CD4-positive, alpha-beta T cell treated with Interleukin-1 beta for 1 hour (primary cell): ENCODE measurements at places on chromosomes 12 and 14.

DNA sequence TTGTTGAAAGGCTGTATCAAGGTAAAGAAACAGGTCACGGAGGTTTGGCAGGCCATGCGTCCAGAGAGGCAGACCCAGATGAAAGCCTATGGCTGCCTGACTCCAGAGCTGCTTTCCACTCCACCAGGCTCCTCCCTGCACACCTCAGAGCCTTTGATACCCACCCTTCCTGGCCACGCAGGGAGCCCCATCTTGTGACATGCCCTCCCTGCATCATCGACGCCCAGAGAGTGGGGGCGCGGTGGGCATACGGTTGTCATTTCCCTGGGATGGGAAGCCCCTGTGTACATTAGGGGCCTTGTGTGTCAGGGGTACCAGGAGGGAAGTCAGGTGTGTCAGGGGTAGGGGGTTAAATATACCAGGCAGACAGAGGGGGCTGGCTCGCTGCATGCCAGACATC is 30.3 kb upstream of the GPR68 start:
- no peak for DNase-seq

GRCh38 chr14:45095143-45095542 is 11.2 kb downstream of the PRPF39 start:
- DNase-seq: no peak

DNA sequence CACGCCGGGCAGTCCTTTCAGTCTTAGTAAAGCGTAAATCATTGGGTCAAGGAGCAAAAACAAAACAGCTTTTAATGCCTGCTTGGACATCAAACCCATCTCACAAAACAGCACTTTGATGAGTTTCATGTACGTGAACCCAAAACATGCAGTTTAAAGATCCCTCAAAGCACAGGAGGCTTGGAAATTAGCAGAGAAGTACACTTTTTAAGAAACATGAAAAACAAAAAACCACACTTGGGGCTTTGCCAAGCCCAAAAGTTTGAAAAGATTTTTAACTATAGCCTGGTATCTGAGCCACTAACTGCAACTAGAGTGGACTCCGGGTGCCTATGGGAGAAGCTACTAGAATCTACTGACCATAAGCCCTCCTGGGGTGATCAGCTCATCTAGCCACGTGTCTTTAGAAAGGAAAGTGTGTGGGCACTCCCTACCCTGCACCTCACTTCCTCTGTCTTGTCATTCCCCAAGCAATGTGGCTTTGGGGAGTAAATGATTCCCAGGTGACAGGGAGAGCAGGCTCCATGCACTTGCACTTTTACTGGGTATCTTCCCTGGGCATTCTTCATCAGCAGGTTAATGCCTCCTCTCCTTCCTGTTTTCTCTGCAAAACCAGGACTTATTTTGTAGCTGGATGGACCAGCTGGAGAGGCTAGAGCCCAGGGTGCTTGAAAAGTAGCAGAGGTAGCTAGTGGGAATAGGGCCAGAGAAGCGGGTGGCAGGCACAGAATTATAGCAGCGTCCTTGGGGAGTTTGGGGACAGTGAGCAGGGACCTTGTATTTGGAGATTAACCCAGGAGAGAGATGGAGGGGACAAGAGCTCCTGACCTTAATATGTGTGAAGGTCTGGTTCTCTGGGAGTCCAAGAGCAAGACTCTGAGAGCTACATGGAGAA is 339.3 kb downstream of the BCL11B start:
- DNase-seq: no peak

DNA sequence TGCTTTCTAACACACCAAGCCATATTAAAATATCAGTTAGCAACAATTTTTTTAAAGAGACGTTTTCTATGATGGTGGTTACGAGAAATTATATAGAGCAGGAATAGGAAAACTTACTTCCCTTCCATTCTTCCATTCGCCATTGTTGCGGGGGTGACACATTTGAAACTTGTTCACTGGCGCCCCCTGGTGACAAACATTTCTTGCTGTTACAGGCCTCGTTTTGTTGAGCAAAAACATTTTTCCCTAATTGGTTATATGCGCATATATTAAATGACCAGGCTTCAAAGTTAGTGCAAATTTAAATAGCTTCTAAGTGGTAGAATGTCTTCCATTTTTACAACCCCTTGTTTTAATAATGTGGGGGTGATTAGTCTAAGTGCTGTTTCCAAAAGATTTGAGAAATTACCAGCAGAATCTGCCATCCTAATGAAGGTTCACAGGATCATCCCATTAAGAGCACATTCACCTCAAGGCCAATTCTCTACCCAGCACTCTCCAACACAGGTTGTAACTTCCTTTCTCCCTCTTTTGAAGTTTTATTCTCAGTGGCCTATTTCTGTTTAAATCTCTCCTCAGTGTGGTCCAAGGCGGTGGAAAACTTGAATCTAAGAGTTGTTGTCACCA is 1124.7 kb downstream of the FLRT2 start:
- DNase-seq: no peak

DNA sequence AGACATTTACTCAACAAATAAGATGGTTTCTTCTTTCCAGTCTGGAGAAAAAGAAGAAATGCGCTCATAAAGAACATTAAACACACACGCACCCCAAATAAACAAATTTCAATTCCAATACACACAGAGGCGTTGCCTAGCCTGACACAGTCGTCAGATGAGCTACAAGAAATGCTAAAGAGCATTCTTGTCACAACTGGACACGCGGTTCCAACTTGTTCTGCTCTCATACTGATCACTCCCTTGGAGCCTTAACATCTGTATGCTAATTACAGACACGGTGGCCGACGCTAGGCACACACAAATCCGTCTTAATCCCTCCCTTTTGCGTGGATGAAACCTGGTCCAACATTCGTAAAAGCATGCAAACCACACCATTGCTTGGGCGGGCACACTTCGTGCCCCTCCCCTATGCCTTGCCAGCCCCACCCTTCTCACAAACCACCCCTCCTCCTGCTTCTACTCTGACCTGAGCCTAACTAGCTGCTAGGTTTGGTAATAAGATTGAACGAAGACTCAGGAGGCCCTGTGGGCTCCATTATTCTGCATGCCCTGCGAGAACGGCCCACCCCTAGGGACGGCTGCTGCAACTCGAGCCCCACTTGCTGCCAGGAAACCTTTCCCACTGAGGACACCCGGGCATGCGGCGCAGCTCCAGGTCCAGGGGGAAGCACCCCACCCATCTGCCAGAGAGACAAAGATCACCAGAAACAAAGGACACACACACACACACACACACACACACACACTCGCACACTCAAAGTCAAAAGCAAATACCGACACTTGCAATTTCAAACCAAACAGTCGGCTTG is 1.2 kb downstream of the KCNK10 start:
- DNase-seq: no peak

- DNase-seq: peak; percentile 17
These were observed 50.8 kb downstream of the RPS6KA5 start for GRCh38 chr14:91009501-91010152.

- DNase-seq: no peak
These were observed 37.9 kb upstream of the BTG1 start for GRCh38 chr12:92183575-92183974.

DNA sequence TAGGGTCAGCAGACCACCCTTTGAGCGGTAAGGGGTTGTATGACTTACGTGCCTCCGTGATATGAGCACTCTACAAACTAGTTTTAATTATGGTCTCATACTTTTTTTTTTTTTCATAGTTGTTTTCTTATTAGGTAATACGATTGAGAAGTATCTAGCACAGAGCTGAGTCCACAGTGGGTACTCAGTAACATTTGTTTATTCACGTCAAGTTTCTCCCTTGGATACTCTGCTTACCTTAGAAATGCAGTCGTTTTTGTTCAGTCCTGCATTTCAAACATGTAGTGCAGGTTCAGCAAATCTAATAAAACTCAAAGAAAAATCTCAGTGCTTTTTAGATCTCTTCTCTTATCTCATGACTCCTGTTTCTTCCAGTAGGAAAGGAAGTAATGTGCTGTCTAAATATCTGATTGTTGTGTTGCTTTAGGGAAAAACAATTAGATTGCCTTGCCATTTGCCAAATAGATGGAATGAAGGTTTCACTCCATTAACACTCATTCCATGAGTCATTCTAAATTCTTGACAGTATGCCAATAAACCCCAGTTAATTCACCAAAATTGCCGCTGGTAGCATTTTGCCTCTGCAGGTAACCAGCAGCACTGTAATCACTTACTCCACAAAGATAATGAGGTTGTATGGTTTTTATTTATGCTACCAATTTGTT is 118.9 kb downstream of the PTCSC3 start:
- DNase-seq: no peak

DNA sequence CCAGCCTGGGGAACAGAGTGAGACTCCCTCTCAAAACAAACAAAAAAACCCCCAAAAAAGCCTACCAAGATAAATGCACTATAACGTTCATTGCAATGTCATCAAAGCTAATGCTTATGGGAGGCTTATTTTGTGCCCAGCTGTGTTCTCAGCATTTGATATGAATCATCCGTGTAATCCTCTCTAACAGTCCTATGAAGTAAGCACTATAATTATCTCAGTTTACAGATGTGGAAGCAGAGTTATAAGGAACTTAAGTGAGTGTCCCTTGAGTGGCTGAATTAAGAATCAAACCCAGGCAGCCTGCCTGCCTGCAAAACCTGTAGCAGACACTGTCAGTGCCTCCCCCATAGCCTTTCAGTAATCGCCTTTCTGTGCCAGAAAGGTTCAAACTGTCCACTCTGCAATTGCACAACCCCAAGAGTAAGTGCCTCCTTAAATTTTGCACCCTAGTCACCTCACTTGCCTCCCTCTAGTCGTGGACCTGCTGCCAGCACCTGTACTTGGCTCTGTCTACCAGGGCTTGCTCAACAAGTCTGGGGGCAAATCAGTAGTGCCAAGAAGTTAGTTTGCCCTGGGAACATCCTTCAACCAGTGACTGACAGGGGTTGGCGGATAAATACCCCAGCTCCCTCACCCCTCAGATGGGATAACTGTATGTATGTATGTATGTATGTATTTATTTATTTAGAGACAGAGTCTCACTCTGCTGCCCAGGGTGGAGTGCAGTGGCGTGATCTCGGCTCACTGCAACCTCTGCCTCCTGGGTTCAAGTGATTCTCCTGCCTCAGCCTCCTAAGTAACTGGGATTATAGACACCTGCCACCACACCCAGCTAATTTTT is 23.8 kb upstream of the PPP1CC start:
- no peak for DNase-seq

GRCh38 chr12:66633676-66634075 is 45.2 kb downstream of the GRIP1 start:
- no peak for DNase-seq

DNA sequence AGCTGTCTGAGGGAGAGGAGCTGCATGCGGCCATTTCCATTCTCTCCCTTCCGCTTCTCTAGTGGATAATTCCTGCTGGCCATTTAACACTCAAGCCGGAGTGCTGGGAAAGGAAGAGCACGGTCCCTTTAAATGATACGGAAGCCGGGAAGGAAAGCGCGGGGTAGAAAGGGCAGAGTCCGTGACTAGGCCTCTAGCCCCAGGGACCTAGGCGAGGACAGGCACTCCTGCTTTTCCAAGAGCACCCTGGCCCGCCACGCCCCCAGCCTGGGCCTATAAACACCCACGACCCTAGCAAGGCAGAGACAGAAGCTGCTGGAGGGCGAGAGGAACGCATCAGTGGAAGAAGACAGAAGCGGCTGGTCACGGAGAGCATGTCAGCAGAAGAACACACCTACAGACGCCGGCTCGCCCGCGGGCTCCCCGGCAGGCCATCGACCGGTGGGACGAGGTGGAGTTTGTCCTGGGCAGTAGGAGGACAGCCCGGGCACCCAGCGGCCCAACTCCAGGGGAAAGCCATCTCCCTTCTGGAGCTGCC is 1206.6 kb upstream of the TMEM132C start:
- DNase-seq: no peak

DNA sequence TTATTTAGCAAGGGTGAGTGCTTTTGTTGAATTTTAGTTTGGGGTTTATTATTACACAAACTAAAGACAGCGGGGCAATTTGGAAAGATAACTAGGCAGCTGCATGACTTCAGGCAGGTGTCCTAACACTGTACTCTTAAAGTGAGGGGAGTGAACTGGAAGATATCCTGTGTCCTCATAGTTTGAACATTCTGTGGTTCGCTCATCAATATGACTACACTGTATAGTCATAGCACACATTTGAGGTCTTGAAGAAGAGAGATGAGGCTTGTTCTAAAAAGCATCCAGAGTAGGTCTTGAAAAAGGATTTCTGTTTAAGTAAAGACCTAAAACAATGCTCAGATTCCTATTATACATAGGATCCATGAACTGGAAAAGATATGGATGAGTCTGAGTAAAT is 1.7 kb upstream of the MAP3K9 start:
- no peak for DNase-seq

- no peak for DNase-seq
These were observed 68.0 kb downstream of the RASSF3 start for GRCh38 chr12:64678248-64678647.

- DNase-seq: no peak
These were observed 14.8 kb downstream of the DDX24 start for GRCh38 chr14:94066089-94066676.

DNA sequence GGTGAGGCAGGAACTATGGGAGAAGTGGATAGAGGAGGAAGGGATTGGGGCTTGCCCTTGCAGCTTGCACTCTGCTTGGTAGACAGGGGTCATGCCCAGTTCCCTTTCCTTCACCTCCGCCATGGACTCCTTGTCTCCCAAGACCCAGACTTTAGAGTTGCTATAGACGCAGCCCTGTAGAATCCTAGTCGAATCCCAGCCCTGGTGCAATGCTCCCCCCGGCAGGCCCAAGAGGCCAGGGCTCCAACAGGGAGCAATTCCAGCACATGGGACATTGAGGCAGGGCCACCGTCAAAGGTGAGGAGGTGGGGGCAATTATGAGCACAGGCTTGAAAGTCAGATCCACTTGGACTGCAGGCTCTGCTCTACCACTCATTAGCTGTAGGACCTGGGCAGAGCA is 29.5 kb upstream of the BCDIN3D start:
- no peak for DNase-seq

DNA sequence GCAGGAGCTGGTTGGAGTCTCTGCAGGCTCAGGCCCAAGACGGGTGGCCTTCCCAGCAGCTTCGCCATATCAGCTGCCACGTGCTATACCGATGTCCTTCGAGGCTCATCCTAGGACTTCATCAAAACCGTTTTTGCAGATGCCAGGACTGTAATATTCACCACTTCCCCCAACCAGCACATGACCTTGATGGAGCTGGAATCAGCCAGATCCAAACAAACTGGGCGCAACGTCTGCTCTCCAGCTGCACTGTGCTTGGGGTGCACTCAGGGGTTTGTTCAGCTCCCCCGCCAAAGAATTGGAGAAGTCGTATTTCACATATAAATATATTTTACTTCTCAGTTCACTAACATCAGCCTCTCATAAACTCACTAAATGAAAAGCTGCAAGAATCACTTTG is 149.5 kb upstream of the DIO3 start:
- DNase-seq: no peak

- DNase-seq: no peak
These were observed 7.9 kb upstream of the PLEKHG6 start for GRCh38 chr12:6302621-6303020.

DNA sequence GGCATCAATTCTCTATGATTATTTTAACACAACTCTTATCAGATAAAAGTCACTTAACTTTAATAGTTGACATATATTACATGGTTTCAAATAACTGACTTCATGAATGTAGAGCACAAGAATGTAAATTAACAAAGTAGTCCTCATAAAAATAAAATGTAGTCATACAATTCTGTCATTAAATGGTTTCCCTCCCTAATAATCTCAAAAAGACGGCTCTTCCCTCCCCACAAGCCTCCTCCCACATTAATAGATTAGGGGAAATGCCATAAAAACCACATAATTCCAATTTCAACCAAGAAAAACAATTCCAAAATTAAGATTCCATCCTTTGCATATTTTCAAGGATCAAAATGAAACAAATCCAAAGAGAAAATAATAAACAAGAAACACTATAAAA is 36.7 kb downstream of the SPTLC2 start:
- no peak for DNase-seq
